ENCODE measurements at places on chromosomes 4 and X.

DNA sequence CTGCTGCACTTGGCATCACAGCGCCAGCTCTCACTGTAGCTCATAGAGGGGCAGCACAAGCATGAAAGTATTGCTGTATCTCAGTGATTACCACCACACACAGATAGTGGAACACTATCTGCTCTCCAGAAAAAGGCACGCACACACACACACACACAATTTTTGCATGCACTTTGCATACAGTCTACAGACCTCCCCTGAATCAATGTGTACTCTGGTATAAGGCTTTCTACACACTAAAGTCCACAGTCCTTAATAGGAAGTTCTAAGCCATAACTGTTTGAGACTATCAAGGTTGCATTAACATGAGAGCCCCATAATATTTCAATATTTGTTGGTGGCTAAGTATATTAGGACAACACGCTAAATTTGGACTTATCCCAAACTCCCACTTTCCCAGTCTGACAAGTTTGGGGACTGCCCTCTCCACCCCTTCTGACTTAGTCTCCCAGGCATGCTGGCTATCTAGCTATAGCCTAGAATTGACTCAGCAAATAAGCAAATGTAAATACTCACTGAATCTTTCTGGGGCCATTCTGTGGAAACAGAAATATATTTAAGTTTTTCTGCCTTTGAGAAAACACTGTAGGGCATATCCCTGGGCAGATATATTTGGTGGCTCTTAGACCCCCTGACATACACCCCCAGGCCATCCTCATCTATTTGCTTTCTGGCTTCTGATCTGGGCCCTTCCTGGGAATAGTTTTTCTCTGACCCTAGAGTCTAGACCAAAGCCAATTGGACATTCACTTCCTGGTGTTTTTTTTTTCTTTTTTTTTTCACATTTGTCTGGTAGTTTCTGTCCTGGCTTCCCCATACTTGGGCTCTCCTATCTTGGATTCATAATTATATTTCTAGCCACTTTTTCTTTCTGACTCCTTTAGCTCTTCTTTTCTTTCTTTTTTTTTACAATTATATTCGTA lies 36.4 kb upstream of the CT47C1 start:
- no peak for DNase-seq

GRCh38 chrX:100408713-100409609 lies 1.1 kb downstream of the PCDH19 start:
- no peak for DNase-seq

DNA sequence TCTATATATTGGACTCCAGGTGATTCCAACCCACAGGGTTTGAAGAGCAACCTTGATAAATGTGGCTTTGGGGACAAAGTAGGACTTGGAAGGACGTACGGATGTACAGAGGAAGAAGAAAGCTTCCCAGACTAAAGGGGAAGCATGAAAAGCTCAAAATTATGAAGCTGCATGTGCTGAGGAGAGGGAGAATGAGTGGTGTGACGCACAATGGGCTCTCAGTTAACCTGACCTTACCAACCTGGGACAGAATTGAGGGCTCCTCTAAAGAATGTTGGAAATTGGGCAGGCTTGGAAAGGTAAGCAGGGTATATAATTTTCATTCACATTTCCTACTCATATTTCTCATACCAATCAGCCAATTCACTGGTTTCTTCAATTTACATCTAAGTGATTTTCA lies 10.5 kb upstream of the TIGD2 start:
- no peak for DNase-seq

DNA sequence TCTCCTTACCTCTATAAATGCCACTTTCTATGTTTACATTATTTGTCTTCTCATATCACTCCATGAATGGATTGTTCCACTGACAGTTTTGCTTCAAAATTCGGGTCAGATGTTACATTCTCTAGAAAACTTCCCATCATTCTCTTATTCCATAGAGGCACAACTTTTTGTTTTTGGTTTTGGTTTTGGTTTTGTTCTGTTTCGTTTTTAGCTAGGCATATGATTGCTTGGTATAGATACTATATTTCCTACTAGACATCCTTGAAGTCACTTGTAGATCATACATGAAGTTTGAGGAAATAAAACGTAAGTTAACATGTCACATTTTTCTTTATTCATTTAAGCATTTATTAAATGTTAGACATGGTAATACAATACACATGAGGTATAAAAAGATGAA lies 961.0 kb downstream of the PCDH18 start:
- DNase-seq: no peak

- DNase-seq: no peak
Measured at GRCh38 chr4:169620880-169621248, 486 bp downstream of the CLCN3 start.

DNA sequence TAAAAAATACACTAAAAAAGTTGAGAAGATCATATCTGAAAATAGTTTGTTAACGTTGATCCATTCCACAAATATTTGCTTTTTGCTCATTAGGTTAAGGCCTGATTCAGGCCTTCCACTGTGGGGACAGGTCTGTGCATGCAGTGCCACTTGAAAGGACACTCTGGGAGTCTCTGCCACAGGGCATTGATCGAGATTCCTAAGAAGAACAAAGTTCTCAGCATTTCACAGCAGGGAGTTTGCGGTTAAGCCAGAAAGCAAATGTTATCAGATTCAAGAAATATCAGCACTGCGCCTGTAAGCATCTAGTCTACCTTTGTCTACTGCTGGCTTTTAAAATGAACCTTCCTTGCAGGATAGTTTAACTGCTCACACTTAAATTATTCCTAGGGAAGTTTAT lies 62.2 kb upstream of the TNIP3 start:
- DNase-seq: no peak

Data from fibroblast of skin of scalp (primary cell).